ENCODE measurements at places on chromosomes 6 and 20.

- DNase-seq, result no peak
Measured at GRCh38 chr6:79421001-79421411, 116.2 kb downstream of the LCA5 start.

- DNase-seq, result no peak
Measured at GRCh38 chr20:3247638-3248037, 8.6 kb upstream of the SLC4A11 start.

DNA sequence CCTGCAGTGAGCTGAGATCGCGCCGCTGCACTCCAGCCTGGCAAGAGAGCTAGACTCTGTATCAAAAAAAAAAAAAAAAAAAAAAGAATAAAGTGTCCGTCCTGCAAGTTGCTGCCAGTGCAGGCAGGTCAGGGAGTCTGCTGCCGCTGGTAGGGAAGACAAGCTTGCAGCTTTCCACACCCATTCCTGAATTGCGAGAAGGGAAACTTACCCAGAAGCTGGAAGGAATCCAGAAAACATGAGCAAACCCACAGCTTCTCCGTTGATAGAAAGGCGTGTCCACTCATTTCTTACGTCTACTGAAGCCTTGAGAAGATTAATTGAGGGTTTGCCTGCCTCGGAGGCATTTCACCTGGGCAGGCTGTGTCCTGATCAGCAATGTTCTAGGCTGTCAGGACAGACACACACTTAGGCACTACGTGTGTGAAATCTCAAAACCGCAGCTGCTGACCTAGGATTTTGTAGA is 61.6 kb upstream of the DSP start:
- no peak for DNase-seq

- DNase-seq, result no peak
Measured at GRCh38 chr6:19535351-19535750, 301.8 kb upstream of the ID4 start.

DNA sequence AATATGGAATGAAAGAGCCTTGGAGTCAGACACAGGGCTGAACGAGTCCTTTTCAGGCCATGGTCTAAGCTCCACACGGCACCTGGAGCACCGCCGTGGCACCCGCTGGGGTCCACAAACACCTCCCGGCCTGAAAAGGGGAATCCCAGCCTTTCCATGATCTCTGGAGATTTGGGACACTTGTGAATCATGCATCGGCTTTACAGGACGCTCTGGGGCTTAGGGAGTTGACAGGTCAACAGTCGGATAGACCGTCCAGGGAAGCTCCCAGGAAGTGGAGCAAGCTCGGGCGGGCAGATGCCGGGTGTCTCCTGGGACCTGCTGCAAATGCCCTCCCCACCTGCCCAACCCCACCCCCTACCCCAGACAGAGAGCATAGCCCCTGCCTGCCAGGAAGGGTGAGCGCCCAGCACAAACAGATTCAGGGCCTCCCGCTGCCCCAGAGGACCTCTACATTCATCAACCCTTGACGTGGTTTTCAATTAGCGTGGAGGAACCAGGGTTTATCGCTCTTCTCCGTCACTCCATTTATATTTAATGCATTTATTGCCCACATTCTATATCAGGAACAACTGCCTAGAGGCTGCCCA is 53.6 kb downstream of the YTHDF1 start:
- DNase-seq, result no peak

GRCh38 chr6:30964075-30964474 is 19.4 kb upstream of the MUC21 start:
- no peak for DNase-seq

- DNase-seq, result no peak
Measured at GRCh38 chr20:35828434-35828833, 56.6 kb downstream of the PHF20 start.

DNA sequence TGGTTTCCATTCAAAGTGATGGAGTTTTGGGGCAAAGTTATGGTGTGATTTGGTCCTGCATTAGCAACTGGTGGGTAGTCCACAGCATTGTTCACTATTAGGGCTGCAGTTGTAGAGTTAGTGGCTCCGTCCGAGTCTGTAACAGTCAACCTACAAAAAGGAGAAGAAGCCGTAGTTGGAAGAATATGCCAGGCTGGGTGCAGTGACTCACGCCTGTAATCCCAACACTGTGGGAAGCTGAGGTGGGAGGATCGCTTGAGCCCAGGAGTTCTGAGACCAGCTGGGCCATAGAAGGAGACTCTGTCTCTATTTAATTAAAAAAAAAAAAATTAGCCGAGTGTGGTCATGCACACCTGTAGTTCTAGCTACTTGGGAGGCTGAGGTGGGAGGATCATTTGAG is 69.5 kb downstream of the KIAA0319 start:
- DNase-seq, result no peak

GRCh38 chr20:46438156-46438750 is 31.8 kb upstream of the ELMO2 start:
- no peak for DNase-seq

- DNase-seq, result no peak
Measured at GRCh38 chr6:128350416-128351254, 169.8 kb downstream of the PTPRK start.

DNA sequence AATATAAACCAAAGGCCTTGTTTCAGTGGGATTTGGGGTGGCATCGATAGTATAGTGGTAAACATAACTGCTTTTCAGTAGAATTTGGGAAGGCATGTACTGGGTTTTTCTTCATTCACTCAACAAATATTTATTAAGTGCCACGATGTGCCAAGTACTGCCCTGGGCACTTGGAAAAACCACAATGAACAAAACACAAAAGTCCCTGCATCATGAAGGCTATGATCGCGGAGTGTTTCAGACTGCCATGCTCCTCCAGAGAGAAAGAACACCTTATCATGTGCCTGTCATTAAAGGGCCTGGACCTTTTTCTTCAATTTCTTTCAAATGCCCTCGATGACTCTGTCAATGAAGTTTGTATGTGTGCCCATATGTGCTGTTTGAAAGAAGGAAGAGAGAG is 59.2 kb upstream of the CEP85L start:
- DNase-seq, result no peak

DNA sequence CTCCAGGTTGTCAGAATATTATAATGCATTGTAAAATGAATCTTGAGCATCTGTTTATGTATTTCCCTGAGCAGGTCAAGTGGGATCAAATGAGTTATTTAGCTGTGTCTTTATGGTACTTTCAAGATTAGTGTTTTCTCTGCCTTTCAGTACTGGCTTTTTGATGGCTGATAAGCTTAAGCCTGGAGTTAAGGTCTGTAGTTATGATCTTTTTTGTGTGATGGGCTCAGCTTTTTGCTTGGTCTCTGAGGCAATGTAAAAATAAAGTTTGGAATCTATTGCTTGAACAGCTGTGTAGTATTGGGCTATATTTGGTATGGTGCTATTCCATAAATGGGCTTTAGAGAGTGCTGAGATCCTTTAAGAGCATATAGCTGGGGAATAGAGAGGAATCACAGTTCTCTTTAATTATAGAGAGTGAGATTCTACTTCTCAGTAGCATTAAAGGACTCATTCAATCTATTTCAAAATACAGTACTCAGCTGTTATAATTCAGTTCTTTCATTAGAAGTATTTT is 40.7 kb downstream of the ZNF451 start:
- no peak for DNase-seq

DNA sequence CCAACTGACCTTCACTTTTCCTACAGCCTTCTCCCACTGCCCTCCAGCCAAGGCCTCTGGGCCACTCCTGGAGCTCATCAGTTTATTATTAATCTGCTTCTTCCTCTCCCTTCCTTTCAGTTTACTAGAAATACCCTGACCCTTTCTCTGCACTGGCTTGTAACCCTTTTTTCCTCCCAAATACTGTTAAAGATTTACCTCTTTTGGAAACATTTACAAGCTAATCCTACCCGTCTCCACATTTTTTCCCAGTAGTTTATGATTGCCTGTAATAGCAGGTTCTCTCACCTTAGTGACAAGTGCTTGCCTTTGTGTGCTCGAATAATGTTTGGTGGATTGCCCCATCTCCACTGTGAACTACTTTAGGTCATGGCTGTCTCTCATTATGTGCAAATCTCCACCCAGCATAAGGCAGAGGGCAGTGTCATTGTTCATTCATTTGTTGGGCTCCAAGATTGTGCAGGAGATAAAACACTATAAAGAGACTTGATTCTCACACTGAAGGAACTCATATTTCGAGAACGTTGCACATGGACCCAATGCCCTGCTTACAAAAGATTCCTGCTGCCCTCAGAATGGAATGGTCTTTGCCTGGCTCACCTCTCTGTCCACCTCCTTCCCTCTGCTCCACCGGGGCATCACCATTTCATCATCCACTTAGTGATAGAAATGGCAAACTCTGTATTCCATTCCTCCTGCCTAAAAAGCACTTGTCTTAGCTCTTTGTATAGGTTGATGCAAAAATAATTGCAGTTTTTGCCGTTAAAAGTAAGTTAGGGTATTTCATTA is 491.1 kb downstream of the UTRN start:
- no peak for DNase-seq

DNA sequence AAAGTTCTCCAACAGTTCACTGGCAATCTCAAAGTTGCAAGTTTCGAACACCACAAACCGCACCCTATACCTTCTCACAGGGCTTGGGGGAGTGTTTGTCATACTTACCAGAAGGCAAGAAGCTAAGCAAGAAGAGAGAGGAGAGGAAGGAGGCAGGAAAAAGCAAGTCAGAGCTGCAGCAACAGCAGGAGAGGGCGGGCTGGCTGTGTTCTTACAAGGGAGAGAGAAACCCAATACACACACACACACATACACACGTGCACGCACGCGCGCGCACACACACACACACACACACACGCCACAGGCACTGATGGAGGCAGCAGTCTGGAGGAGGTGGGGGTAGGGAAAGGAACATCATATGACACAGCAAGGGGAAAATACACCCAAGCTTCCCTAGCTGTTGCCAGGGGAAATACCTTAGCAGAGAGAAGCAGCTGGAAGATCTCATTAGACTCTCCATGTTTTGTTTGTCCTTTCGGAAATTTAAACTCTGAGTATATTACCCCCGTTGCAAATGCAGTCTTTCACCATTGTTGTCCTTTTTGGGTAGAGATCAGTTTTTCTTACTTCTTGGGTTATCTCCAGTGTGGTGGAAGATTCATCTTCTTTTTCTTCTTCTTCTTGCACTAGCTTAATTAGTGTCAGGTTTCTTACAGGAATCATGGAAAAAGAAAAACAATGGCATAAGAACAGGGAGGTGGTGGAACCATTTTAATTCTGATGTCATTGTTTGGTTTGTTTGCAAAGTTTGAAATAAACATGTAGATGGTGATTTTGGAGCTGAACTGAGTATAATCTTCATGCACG is at the start of gene TXLNB:
Gene TXLNB, minus strand, starts transcription at position 186 of the 807 bp plus-strand sequence. CDS start 3,099 bp downstream, outside the sequence.
- DNase-seq, result no peak

DNA sequence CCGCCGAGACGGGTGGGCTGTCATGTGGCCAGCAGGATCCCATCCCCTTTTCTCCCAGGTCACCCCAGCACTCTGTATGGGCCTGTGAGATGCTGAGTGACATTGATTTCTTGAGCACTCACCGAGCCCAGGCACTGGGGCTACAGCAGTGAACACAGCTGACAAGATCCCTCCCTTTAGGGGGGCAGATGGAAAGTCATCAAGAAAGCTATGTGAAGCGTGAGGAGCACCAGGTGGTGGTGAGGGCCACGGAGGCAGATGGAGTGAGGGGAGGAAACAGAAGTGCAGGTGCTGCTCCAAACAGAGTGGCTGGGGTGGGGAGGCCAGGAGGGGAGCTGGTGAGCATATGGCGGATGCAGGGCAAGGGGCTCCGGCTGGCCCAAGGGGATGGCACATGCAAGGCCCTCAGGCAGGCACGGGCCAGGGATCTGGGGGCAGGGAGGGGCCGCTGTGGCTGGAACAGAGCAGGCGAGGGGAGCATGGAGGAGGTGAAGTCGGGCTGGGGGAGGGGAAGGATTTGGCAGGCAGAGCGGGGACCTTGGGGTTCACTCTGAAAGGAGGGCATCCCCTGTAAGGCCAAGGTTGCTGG is 184.0 kb downstream of the BMP7 start:
- DNase-seq, result no peak

DNA sequence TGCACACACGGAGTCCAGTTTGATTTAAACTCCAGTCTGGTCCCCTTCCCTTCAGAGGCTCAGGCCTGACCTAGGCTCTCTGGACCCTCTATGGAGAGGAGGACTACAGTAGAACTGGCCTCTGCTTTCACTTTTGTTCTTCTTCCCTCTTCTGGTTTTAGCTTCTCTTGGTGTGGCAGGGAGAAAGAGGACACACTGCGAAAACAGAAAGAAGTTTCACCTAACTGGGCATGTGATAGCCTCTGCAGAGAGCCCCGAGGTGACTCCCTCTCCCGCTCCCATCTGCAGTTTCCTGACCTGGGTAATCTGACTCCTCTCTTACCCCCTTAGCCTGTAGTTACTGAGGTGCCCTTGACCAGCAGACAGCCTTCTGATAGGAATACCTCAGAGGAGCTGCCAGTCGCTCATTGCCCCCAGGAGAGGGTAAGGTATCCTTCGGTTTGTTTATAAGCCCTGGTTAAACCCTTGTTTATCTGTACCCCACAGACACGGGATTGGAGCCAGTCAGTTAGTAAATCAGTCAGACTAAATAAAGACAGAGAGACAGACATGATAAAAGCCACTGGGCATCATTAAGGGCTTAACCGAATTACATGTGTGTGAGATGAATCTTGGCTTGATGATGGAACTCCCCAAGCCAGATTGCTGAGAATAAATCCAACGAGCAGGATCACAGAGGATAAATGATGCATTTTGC is 12.0 kb upstream of the DTNBP1 start:
- no peak for DNase-seq

DNA sequence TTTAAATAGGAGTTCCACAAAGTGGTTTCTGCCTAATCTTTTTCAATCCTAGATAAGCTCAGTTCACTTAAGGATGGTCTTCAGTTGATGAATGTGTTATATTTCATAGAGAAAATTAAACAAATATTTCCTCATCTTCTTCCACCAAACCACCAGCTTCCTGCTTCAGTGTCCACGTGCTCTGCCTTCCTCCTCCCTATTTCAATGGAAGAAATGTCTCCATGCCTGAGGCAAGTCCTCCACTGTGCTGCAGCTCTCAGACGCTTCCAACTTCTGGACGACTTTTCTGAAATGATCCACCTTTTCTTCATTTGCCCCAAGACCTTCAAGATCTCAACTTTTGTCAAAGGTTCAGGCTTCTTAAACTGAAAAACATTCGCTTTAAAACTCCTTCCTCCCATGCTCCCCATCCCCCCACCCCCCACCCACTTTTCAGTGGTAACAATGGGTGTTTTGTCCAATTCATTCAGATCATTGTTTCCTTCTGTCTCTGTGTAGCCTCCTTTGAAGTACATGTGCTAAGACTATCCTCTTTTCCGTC is 25.3 kb upstream of the FABP7 start:
- DNase-seq, result no peak

GRCh38 chr6:53282741-53283140 is 66.0 kb downstream of the ELOVL5 start:
- DNase-seq, result no peak

- DNase-seq, result no peak
Measured at GRCh38 chr6:46954837-46955451, 33.2 kb upstream of the ADGRF5 start.

GRCh38 chr6:151813858-151814257 is 6.4 kb downstream of the ESR1 start:
- no peak for DNase-seq
